Stimulated activated CD8-positive, alpha-beta memory T cell treated with anti-CD3 and anti-CD28 coated beads, Interleukin-2, amount 100 ng/mL, for 1 hour (primary cell): ENCODE measurements at places on chromosomes 6 and 20.

DNA sequence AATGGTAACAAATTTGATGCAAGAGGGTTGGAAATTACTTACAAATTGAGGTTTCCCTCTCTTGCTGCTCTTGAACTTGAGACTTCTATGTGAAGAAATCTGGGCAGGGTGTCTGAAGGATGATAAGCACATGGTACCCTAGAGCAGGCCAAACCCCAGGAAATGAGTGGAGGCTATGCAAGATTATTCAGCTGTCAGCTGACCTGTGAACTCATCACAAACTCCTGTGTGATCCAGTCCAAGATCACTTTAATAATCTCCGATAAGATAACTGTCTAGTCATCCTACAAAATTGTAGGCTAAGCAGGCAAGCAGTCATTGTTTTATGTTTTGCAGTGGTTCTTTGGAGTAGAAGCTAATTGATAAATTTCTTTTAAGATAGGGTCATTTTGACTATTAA lies 213.1 kb downstream of the BTBD3 start:
- DNase-seq, result no peak

DNA sequence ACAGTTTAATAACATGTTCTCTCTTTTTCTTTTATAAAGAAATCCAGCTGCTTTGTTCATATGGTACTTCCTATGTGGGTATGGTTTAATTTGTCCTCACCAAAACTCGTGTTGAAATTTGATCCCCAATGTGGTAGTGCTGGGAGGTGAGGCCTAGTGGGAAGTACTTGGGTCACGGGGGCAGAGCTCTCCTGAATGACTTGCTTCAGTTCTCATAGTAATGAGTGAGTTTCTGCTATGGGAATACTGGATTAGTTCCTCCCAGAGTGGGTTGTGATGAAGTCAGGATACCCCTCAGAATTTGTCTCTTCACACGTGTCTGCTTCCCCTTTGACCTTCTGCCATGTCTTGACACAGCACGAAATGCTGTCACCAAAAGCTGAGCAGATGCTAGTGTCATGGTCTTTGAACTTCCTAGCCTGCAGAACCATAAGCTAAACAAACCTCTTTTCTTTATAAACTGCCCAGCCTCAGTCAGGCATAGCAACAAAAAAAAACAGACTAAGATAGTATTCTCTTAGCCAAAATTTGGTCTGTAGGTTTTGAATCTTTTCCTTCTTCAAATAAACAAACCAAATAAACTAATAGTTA lies 87.8 kb upstream of the HS3ST5 start:
- no peak for DNase-seq

DNA sequence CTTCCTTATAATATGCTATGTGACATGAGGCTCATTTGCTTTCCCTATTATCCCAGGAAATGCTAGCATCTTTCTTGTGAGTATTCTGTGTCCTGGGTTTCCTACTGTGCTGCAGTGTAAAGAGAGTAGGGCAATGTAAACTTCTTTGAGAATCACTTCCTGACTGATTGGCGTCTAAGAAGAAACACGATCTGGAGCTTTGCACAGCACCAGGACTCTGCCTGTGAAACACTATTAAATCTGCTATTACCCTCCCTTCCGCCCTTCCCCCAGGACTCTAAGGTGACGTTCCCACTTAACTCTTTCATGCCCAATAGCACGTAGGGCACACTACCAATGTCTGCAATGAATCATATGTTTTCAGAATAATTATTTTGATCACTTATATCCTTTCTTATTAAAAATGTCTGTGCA lies 607.3 kb upstream of the CITED2 start:
- DNase-seq, result no peak

DNA sequence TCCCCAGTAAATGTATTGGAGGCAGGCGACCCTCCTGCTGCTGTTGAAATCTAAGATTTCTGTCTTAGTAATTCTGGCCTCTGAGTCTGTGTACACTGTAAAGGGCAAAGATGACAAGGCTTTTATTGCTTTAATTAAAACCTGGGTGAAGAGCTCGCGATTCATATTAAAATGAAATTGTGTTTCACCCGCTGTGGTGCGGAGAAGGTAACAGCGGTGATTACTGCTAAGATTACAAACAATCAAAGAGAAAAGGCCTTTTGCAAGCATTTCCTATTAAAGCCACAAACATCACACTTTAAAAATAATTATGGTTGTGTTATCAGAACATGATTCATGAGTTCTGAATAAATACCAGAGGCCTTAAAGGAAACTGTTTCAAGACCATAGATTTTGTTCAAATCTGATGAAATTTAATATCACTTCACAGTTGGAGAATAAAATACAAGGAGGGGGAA lies 69.3 kb downstream of the TOX2 start:
- DNase-seq, result no peak

- DNase-seq, result no peak
These were observed 14.0 kb downstream of the MRPS18A start for GRCh38 chr6:43673444-43674084.

GRCh38 chr20:14418376-14418775 lies 81.0 kb upstream of the FLRT3 start:
- DNase-seq, result no peak

DNA sequence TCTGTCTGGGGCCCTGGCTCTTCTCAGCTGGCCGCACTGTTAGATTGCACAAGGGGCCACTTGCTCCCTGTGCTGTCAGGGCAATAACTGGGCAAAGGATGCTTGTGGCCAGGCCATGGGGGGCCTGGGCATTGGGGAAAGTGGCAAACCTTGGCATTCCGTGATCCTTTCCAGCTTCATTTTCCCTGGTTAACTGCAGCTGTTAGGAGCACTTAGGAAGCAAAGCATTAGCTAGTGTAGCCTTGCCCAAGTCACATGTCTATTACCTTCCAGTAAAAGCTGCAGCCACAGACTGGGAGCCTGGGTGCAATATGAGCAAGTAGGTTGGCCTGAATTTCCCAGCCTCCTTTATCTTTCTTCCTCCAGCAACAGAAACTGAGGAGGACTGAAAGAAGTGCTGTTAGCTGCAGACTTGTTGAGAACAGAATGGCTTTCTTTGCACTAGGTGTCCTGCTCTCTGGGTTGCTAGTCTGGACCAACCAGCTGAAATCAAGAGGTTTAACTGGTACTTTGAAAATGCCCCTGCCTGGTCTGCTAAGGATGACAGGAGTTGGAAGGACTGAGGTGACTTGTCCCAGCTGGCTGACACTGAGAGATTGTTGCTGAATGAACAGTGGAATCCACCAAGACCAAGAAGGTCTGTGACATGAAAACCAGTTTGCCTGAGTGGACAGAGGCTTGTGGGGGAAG lies 312.3 kb upstream of the SUPT3H start:
- no peak for DNase-seq

DNA sequence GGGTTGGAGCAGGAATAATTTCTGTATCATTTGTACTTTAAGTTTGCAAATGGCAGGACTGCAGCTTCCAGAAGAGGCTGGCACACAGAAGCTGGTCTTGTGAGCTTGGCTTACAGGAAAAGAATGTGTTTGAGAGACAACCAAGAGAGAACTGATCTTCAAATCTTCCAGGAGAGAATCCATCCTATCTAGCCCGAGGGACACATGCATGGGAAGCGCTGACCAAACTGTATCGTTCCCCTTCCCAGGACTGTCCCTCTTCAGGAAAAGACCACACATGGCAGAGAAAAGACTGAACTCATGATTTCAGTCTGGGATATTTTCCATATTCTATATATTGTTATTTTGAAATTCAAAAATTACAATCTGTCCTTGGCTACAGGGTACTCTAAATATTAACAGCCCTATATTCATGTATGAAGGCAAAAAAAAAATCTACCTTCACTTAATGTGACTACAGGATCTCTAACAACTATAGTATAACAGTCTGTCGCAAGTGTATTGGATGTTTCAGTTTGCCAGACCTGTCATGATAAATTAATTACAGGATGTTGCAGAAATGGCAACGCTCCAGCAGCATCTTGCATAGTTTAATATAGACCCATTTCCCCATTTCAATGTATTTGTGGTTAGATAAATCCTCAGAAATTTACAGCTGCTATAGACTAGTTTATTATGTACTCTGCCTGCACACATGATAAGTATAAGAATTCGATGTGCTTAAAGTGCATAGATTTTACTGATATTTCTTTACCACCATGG lies 99.4 kb downstream of the MYB start:
- DNase-seq, result no peak

DNA sequence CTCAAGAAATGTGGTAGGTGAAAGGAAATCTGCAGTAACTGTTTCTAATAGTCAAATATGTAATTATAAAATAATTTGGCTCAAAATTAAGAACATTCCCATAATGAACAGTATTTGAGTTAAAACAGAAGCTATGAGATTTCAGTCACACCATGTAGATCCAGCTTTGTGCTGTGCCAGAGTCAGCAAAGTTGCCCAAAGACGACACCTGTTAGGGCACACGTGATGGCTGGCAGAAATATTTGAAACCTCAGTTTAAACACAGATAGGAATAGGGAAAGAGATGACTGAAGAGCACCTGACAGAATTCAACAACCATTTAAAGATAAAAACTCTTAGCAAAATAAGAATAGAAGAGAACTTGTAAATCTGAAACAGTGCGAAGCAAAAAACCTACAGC lies 129.3 kb downstream of the CD83 start:
- DNase-seq, result no peak

- DNase-seq, result no peak
These were observed 31.7 kb upstream of the CST1 start for GRCh38 chr20:23782366-23782983.

DNA sequence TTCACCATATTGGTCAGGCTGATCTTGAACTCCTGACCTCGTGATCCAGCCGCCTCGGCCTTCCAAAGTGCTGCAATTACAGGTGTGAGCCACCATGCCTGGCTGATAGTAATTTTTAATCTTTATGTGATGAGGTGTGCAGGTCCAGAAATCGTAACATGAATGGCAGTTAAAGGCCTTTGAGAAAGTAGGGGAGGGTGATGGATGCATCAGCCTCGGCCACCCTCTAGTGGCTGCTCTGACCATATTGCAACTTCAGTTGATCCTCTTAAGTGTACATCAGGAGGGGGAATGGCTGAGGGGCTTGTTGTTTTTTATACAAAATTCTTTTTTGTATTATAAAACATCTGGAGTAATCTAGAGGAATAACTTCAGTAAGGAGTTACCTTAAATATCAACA lies 193.0 kb downstream of the ZFAND3 start:
- no peak for DNase-seq

DNA sequence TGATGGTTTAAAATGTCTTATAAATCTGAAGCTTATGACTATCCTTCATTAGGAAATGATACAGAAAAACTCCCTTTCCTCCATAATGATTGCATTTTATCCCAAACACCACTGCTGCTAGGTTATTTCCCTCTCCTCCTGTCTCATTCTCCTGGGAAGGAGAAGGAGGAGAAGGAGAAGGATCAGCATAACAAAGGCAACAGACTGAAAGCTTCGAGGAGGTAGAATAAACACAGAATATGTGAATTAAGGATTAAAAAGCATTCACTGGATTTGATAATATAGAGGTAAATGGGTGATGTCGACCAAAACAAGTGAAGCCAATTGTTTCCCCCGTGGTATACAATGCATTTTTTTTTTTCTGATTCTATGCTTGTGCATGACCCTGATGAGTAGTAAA lies 82.0 kb downstream of the WASF1 start:
- no peak for DNase-seq

DNA sequence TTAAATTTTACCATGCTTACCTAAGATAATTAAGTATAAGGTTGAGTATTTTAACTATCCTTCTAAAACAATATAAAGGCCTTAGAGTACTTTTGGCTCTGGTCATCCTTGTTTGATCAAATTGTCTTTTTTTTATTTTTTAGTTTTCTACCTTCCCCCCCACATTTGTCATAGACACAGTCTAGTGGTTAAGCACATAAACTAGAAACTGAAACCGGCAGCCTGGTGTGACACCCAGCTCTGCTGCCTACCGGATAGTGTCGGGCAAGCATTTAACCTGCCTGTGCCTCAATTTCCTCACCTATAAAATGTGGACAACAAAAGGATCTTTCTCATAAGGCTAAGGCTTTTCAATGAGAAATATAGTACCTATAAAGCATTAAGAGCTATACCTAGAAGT lies 21.6 kb upstream of the TULP4 start:
- peak; percentile 32 for DNase-seq

DNA sequence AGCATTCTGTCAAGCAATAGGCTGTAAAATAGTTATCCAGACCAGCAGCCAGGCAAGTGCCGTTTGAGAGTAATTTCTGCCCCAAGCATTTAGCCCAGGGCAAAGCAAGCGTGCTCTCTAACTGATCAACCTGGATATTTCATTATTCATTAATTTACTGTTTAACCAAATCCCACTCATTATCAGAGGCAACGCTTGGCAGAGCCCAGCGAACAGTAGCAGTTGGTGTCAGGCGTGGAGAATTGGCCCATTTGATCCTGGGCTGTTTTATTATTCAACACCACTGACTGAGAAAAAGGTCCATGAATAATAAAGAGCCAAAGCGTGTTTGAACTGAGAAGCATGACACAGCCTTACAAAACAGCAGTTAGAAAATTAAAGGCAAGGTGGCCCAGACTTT lies 35.3 kb downstream of the TFAP2B start:
- no peak for DNase-seq

DNA sequence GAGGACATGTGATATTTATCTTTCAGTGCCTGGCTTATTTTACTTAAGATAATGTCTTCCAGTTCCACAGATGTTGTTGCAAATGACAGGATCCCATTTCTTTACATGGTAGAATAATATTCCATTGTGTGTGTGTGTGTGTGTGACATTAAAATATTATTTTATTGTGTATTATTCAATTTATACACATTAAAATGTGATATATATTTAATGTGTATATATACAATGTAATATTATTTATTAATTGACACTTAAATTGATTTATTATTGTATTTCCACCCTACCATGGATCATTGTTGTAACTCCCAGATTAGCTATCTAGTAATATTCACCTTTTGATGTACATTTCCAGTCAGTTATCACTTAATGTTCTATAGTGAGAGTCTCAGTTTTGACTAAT lies 1422.5 kb upstream of the ADGRB3 start:
- no peak for DNase-seq

DNA sequence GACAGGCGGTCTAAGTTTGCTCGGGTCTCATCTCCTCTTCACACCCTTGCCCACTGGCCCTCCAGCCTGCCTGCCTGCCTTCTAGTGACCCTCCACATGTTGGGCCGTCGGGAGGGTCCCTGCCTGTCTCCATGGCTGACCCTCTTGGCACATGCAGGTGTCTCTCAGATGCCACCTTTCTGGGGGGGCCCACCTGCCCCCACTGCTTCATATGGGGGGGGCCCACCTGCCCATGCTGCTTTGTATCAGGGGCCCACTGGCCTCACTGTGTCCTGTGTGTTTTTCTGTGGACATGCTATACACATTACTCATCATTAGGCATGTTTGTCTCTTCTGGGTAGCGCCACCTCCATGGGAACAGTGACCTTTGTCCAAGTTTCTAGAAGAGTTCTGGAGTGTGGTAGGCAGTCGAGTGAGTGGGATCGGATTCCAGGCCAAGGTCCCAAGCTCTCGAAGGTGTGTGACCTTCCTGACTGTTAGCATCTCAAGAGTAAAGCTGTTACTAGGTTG lies 40.4 kb upstream of the KIF25 start:
- no peak for DNase-seq
